Tibial nerve (tissue), 4 donors: ENCODE measurements at places on chromosomes 13 and 19.

DNA sequence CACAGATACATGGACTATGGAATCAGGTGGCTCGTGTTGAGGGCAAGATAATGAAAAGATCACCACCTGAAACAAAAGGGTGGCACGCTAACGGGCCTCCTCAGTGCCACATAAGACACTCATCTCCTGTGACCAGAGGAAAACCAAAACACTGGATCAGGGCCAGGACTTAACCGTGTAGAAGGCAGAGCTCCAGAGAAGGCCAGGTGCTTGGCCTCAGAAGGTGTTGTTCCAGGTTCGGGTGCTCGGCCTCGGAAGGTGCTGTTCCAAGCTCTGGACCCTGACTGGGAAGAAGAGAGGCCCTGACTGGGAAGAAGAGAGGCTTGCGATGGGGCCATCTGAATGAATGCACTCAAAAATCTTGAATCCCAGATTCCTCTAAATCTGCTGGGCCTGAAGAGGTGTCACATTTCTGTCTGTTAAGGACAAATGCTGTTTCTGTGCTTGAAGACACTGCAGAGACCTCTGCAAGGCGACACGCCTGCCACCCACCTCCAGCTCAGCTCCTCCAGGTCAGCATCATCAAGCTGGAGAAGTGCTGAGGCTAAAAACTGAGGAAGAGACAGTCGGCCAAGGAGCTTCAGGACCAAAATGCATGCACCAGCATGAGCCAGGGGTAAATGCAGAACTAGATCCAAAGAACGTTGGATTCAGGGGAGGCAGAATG is 2.7 kb upstream of the RASA3 start:
- no peak for DNase-seq

GRCh38 chr19:55488986-55489710 is 912 bp downstream of the SSC5D start:
- DNase-seq = no peak

- peak; percentile 41 for DNase-seq
Measured at GRCh38 chr19:40360708-40361241, 12.3 kb downstream of the PLD3 start.

DNA sequence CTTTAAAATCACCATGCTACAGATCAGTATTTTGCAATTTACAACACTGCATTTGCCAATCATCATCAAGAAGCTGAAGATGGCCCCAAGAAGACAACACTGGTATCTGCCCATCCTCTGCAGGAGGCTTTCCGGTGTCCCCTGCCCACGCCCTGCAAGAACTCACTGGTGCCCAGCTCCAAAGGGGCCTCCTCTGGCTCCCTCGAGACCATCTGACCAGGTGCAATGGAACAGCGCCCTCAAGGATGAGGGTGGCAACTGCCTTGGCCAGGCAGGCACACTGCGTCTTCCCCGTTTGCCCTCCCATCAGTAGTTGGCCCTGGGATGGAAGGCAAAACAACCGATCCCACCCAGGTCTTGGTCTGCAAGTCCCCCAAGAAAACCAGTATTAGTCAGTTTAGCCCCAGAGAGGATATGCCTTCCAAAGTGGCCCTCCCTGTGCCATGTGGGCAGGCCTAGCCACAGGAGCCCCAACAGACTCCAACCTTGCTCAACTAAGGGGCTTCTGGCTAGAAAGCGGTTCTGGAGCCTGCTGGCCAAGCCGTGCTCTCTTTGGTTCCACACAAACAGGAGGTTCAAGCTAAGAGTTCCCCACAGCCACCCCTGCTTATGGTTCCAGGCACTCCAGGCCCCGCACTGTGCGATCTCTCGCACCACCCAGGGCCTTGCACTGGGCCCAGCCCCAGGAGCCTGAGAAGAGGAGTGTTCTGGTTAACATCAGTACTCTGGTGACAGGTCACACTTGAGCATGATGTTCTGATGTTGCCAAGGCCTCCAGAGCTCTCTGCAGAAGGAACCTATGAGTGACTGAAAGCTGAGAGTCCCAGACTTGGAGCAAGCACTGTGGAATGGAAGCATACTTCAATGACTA is 4.7 kb downstream of the PCID2 start:
- no peak for DNase-seq

DNA sequence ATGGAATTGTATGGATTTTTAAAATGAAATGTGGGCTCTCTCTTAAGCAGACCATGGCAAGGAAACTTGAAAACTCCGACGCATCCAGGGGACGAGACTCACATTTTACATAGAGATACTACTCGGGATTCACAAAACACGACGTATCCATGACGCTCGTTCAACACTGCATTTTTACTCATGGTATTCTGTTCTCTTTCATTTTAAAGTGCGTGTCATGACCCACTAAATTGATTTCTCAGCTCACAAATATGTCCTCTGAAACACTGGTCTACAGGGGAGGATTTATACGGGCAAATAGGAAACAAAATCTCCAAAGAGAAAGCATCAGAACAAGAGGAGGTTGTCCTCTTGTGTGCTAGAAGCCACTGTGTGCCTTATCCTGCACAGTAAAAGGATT is 523.5 kb downstream of the MYO16 start:
- DNase-seq = no peak

DNA sequence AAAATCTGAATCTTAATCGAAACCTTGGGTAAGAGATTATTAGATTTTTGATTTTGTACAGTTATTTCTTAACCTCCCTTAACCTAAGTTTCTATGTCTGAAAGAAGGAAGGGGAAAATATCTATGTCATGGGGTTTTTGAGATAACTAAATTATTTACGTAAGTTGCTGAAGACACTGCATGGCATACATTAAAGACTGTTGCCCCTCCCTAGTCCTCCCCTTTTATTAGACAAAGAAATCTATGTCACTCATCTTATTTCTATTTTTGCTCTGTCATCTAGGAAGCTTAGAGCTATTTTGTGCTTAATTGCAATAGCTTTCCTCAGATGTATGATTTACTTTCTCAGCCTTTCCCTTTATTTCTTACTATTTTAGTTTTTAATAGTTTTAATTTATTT is 15.0 kb downstream of the COG6 start:
- DNase-seq = no peak

DNA sequence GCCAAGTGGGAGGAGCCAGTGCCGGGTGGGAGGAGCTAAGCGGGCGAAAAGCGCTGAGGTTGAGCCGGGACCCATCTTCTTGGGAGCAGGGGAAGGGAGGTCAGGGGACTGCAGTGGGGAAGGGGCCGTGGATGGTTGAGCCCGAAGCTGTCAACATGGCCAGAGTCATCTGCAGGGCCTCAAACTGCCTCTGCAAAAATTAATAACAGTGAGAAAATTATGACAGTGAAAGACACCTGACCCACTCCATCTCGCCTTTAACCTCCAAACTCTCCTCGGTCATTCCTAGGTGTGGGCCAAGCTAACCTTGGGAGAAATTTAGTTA is 30.1 kb downstream of the ZNF557 start:
- no peak for DNase-seq
